T-helper 17 cell (primary cell): ENCODE measurements at places on chromosomes 11 and 22. TPM values are rescaled to one million over a fixed set of nuclear protein-coding genes. Genes with fewer than 3 reads are reported as not detected.

RTN4RL2 gene
- not detected for total RNA-seq

DNA sequence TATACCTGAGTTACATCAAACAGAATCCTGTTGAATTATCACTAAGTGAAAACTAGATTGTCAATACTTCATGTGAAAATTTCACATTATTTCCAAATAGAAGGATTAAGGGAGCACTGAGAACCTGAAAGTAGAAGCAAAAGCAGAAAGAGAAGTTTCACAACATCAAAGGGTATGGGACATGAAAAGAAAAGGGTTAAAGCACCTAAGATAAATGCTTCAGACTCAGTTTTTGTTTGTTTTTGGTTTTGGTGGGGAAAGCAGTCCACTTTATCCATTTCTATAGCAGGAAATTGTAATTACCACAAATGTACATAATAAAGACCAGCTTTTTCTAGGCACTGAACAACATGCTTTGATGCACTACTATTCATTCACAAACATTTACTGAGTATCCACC is 1069.7 kb upstream of the CCDC90B start:
- no peak for DNase-seq
- no peaks in the 10 kb centered on the region for H3K4me1 ChIP-seq
- no peak overlapping the region for H3K4me3 ChIP-seq
- no peaks in the 10 kb centered on the region for H3K27me3 ChIP-seq

- H3K4me3 ChIP-seq: no peak overlapping the region
- H3K36me3 ChIP-seq: peaks cover 2% of the 10 kb centered on the region
- no peak overlapping the region for H3K27ac ChIP-seq
- no peak for DNase-seq
- H3K27me3 ChIP-seq: no peaks in the 10 kb centered on the region
- H3K4me1 ChIP-seq: peaks cover 12% of the 10 kb centered on the region
These were observed 193.0 kb downstream of the MAML2 start for GRCh38 chr11:96149743-96150555.

DNA sequence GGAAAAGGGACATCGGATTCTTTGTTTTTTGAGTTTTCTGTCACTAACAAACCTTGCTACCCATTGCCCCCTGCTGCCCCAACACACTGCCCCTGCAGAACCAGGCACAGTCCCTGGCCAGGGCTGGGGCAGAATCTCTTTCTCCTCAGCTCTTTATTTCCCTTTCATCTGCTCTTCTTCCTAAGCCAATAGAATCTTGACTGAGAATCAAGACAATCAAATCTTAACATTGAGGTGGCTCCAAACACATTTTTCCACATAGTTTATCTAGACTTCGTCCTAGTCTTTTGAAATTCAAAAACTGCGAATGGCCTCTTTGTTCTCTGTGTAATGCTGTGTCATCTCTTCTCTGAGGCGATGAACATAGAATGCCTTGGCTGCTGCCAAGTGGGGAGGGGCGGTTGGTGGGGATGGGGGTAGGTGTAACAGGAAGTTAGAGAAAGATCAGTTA is 16.1 kb upstream of the NTM start:
- no peaks in the 10 kb centered on the region for H3K27me3 ChIP-seq
- H3K36me3 ChIP-seq: no peaks in the 10 kb centered on the region
- H3K27ac ChIP-seq: no peak overlapping the region
- no peaks in the 10 kb centered on the region for H3K4me1 ChIP-seq
- no peak for DNase-seq

- H3K4me1 ChIP-seq: peaks cover 13% of the 10 kb centered on the region
- no peak for DNase-seq
- H3K27me3 ChIP-seq: peaks cover 54% of the 10 kb centered on the region
- no peak overlapping the region for H3K4me3 ChIP-seq
- H3K36me3 ChIP-seq: no peaks in the 10 kb centered on the region
- H3K27ac ChIP-seq: peak overlapping the region; percentile 29
These were observed 35.0 kb upstream of the EHF start for GRCh38 chr11:34585735-34586487.

GRCh38 chr11:131229221-131229620 is 141.2 kb upstream of the NTM start:
- no peak overlapping the region for H3K27ac ChIP-seq
- no peaks in the 10 kb centered on the region for H3K4me1 ChIP-seq
- no peak overlapping the region for H3K4me3 ChIP-seq
- no peaks in the 10 kb centered on the region for H3K27me3 ChIP-seq

KIF18A gene
- total RNA-seq: 5.3 TPM

DNA sequence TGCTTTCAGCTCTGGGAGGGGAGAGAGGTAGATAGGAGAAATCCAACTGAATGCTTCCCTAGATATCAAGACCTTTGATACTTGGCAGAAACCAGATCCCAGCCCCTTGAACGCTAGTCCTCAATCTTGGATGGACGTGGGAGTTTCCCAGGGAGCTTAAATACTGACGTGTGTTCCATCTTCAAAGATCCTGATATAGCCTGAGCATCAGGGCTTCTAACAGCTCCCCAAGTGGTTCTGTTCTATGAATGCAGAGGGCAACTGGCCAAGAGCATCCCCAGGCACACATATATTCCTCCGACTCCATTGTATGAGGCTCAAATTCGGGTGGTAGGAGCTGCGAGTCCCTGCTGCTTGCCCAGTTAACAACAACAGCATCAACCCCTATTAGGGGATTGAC is 8.7 kb upstream of the ACCS start:
- no peak for DNase-seq
- peaks cover 13% of the 10 kb centered on the region for H3K27me3 ChIP-seq
- no peaks in the 10 kb centered on the region for H3K4me1 ChIP-seq
- no peaks in the 10 kb centered on the region for H3K36me3 ChIP-seq
- H3K4me3 ChIP-seq: no peak overlapping the region

GRCh38 chr11:56197367-56197766 is 20.9 kb downstream of the OR5J2 start:
- no peak for DNase-seq
- no peaks in the 10 kb centered on the region for H3K4me1 ChIP-seq
- H3K27ac ChIP-seq: no peak overlapping the region
- no peaks in the 10 kb centered on the region for H3K36me3 ChIP-seq

- H3K27ac ChIP-seq: no peak overlapping the region
- DNase-seq: no peak
- no peaks in the 10 kb centered on the region for H3K36me3 ChIP-seq
- peaks cover 12% of the 10 kb centered on the region for H3K27me3 ChIP-seq
These were observed 60.6 kb downstream of the NXPE2 start for GRCh38 chr11:114738954-114739353.

DNA sequence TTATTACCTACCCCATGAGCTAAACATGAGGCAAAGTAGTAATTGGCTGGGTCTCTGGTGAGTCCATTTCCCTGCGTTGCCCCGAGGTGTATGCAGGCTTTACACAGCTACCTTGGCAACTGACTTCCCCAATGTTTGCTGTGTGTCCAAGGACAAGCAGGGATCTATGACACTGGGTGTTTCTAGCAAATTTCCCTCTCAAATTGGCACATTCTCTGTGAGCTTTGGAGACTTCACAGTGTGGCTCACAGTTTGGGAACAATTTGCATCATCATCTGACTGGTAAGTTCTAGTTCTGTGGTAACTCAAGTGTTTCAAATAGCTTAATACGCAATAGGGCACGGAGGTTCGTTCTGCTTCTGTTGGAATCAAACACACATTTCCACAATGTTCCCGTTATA is 12.5 kb downstream of the NNMT start:
- H3K36me3 ChIP-seq: peaks cover 3% of the 10 kb centered on the region
- H3K4me1 ChIP-seq: no peaks in the 10 kb centered on the region
- DNase-seq: no peak
- H3K27ac ChIP-seq: no peak overlapping the region
- peaks cover 66% of the 10 kb centered on the region for H3K27me3 ChIP-seq

DNA sequence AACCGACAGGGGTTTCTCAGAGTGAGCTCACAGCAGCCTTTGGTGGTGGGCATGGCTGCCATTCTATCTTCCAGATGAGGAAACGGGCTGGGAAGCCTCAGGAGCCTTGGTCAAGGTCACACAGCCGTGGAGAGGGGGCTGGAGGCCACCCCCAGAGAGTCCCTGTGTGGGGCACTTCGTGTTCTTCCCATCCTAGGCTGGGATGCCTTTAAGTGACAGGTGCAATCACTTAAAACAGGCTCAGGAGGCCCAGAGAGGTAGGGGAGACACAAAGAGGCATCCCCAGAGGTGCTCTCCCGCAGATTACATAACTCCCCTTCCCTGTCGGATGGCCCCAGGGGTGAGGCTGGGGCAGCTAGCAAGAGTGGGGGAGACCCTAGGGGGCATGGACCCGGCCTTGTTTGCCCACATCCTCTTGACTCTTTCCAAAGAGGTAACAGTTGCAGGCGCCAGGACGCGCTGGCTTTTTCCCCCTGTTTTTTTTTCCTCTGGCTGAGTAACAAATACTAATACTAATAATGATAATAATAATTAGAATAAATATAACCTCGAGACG is 17.5 kb upstream of the SHISAL1 start:
- H3K4me3 ChIP-seq: no peak overlapping the region
- no peak overlapping the region for H3K27ac ChIP-seq
- H3K36me3 ChIP-seq: peaks cover 5% of the 10 kb centered on the region
- no peak for DNase-seq
- peaks cover 16% of the 10 kb centered on the region for H3K4me1 ChIP-seq

DNA sequence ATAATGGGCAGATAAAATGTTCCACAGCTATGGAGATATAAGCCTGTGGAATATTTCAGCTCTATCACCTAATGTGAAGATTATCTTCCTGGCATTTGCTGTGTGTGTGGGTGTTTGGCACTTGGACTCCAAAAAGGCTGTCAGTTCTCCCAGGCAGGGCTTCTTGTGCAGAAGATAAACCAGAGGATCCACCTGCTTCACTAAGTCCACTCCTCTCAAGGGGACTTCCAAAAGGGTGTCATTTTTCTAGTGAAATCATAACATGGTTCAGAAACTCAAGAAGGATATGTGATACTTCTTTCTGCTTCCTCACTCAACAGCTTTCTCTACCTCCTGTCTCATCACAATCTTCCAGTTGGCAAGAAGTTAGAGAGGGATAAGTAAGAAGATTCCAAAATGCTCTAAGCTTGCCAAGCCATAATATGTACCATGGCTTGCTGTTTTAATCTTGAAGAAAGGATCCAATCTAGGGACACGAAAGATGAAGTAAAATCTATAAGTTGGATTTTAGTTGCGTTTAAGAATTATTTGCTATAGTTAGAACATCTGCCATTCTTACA is 206.2 kb upstream of the MTMR2 start:
- H3K4me1 ChIP-seq: peaks cover 23% of the 10 kb centered on the region
- peaks cover 2% of the 10 kb centered on the region for H3K36me3 ChIP-seq
- no peak for DNase-seq
- H3K27ac ChIP-seq: peak overlapping the region; percentile 11
- no peak overlapping the region for H3K4me3 ChIP-seq

DNA sequence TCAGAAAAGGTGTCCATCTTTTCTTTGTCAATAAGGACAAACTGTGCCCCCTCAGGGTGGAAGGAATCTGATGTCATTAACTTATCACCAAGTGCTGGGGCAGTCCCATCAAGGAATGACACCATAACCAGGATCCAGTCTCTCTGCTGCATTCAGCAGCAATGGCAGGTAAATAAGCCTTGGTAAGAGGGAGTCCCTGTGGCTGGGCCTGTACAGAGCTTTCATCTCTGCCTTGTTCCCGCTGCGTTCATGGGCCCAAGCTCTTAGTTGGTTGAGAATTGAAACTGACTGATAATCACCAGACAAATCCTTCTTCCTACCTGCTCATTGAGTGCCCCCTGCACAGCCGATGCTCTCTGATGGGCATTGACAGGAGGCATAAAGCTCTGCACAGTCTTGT is 22.7 kb downstream of the EIF3F start:
- H3K36me3 ChIP-seq: no peaks in the 10 kb centered on the region
- peaks cover 2% of the 10 kb centered on the region for H3K4me1 ChIP-seq
- H3K27me3 ChIP-seq: peaks cover 23% of the 10 kb centered on the region
- H3K27ac ChIP-seq: no peak overlapping the region

DNA sequence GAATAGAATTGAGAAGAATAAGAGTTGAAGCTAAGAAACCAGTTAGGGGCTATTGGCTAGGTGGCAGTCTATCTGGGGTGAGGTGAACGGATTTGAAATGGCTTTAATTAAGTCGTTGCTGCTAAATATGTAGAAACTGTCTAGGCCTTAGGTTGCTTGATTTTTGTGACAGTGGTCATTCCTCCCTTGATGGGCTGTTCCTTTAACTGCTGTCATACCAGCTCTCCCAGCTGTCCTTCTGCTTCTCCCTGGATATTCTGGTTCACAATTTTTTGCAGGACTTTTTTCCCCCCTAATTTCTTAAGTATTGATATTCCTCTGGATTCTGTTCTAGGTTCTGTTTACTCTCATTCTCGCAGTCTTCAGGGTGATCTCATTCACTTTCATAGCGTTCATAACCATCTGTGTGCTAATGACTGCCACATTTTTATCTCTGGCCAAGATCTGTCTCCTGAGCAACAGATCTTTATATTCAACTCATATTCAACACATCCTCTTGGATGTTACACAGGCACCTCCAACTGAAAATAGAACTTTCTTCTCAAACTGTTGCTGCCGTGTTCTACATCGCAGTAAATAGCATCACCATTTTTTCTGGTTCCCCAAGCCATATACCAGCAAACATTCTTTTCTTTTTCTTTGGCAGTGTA is 134.1 kb downstream of the UVRAG start:
- no peak for DNase-seq
- H3K36me3 ChIP-seq: peaks cover 2% of the 10 kb centered on the region
- H3K27me3 ChIP-seq: no peaks in the 10 kb centered on the region
- H3K27ac ChIP-seq: no peak overlapping the region

SLC22A6 gene
- not detected for total RNA-seq

CYB5R2 gene
- not detected for total RNA-seq

DNA sequence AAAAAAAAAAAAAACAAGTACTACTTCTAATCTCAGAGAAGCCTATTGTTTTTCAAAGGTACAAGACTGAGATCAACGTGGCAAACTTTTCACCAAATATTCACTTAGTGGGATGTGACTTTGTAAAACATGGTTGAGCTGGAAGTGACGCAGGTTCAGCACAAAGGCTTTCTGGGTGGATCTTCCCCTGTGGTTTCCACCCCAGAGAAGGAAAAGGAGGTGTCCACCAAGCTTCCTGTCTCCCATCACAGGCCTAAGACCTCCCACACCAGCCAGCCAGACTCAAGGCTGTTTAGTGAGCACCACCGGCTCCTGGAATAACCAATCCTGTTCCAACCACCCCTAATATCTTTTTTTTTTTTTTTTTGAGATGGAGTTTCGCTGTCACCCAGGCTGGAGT is 5.7 kb downstream of the TMEM184B start:
- H3K4me1 ChIP-seq: peaks cover 60% of the 10 kb centered on the region
- H3K27me3 ChIP-seq: no peaks in the 10 kb centered on the region
- H3K4me3 ChIP-seq: peak overlapping the region; percentile 41
- H3K27ac ChIP-seq: peak overlapping the region; percentile 90
- no peak for DNase-seq
- H3K36me3 ChIP-seq: peaks cover 3% of the 10 kb centered on the region

DNA sequence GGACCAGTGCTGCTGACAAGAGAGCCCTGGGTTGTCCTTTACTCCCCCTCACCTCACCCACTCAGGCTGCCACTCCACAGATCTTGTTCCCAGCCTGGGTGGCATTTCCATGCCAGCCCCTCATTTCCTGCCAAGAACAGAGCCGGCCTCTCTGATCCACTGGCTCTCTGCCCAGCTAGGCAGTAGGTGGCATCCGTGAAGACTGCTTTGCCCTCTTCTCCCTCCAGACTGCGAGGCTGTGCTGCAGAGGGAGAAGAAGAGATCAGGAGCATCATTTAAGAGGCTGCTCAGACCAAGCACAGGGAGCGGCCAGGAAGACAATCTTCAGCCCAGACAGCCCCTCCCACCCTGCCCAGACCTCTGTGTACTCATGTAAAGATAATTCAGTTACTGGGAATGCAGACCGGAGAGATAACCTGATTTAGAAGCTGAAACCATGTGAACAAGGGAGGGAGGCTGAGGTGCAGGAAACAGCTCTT is 126.9 kb upstream of the NCAM1 start:
- peaks cover 15% of the 10 kb centered on the region for H3K27me3 ChIP-seq
- DNase-seq: no peak
- no peaks in the 10 kb centered on the region for H3K4me1 ChIP-seq
- no peak overlapping the region for H3K4me3 ChIP-seq
